ENCODE measurements at places on chromosomes 11 and 22.

DNA sequence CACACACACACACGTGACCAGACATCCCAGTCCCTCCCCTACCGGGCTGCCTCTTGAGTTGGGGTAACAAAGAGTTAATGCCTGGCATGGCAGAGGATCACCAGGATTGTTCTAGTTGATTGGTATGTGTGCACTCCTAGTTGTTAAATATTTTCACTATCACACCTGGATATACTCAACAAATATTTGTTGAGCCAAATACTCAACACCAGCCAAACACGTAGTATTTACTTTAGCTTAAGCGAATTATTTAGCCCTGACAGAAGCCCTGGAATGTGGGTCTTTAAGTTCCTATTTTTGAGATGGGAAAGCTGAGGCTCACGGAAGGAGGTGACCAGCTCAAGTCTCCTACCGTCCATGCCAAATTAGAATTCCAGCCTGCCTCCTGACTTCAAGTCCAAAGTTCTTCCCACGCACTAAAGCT, 10.5 kb downstream of the CD3E start:
- no peak for DNase-seq

DNA sequence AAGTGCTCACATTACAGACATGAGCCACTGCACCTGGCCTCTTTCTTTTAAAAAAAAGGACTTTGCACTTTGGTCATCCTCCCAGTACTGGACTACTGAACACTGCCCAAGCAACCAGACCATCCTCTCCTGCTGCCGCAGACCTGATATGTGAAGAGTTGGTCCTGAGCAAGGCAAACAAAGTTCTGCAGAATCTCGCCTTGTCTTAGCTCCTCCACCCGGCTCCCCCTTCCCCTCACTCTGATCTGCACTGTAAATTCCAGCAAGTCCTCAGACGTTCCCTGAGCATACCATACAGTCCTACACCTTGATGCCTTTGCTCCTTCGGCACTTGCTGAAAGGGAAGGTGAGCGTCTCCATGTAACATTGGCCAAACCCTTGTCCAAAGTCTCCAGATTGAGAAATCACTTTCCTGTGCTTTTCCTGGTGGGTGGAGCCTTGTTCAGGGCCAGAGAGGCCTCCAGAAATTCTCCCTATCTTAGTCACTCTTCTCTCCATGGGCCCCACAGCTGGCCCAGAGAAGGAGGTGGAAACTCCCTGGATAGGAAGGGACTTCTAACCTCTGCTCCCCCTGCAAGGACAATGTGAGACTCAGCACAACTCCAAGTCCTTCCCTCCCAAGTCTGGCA, 47.0 kb upstream of the TIMP3 start:
- no peak for DNase-seq

GRCh38 chr11:94032725-94033124, 11.6 kb downstream of the HEPHL1 start:
- DNase-seq = no peak

GRCh38 chr11:86671531-86672006, 847 bp downstream of the ME3 start:
- peak; percentile 52 for DNase-seq

DNA sequence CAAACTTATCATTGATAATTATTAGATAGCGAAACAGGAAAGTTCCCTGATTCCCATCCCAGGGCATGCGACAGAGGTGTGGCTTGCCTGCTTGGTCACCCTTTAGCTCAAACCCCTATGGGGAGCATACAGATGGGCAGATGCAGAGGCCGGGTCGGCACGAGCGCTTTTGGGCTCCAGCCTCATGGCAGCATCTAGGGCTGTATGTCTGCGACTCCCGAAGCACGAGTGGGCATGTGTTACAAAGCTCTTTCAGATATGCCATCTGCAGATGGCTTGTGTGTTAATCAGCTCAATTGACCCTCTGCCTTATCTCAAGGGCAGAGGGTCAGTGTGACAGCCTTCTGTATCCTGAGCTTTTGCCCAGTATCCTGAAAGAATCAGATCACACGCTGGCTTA, 2069.3 kb upstream of the RAG2 start:
- DNase-seq = no peak

DNA sequence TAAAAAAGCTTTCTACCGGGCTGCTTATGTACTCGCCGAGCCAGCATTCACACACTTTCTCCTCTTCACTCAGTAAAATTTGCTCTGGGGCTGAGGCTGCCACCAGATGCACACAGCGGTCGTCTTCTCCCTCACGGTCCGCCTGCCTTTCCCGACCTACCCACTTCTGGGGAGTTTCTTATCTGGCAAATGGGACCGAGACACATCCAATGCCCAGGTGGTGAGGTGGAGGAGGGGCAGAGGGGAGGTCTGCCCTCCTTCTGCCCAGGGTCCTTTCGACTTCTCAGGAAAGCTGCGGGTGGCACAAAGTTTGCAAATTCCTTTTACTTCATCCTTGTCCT, 43.9 kb downstream of the GRIK4 start:
- no peak for DNase-seq
